ENCODE measurements at places on chromosomes 3 and 15. TPM values are rescaled to one million over a fixed set of nuclear protein-coding genes. Genes with fewer than 3 reads are reported as not detected.

DNA sequence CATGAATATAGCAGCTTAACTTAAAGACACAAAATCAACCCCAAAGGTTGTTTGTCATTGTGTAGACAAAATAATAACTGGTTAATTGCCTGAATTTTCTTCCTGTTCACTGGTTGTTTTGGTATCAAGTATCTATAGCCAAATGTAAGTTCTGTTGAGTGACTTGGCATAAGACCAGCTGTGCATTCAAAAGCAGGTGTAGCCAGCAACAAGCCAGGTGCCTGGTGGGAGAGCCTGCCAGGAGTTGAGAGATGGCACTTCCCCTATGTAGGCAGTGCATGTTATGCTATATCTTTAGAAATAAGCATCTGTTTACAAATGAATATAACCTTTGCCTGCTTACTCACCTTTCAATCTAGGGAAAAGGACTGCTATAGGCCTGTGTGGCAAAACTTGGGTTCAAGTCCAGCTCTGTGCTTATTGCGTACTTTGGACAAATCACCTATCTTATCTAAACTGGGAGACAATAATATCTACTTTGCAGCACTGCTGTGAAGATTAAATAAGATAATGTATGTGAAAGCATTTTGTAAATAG is 84.9 kb upstream of the TBL1XR1 start:
- H3K4me1 ChIP-seq: peaks cover 11% of the 10 kb centered on the region
- no peak overlapping the region for H3K27ac ChIP-seq
- H3K36me3 ChIP-seq: no peaks in the 10 kb centered on the region
- no peaks in the 10 kb centered on the region for H3K27me3 ChIP-seq
- H3K4me3 ChIP-seq: no peak overlapping the region

GRCh38 chr3:126711121-126711760 is 7.2 kb downstream of the CHCHD6 start:
- peaks cover 4% of the 10 kb centered on the region for H3K4me1 ChIP-seq
- H3K27ac ChIP-seq: no peak overlapping the region
- no peak for DNase-seq
- H3K36me3 ChIP-seq: no peaks in the 10 kb centered on the region

GRCh38 chr15:92326236-92326635 is 67.4 kb upstream of the ST8SIA2 start:
- no peak overlapping the region for H3K27ac ChIP-seq
- DNase-seq: no peak
- H3K4me1 ChIP-seq: no peaks in the 10 kb centered on the region
- no peak overlapping the region for H3K4me3 ChIP-seq

DNA sequence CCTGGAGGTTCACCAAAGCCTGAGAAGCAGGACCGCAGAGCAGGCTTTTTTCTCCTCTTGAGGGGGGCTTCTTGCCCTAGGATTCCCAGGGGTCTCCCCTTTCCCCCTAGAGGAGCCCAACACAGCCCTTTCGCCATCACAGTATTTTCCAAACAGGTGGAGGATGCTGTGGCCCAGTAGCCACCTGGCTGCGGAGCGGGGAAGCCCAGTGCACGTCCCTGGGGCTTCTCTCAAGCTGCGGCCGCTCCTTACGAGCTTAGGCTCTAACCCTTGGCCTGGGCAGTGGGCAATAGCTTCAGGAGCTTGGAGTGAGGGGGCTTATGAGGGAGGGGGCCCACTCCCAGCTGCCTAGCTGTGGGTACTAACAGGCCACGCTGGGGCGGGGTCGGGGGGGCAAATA is 11.6 kb upstream of the DLL4 start:
- H3K4me1 ChIP-seq: no peaks in the 10 kb centered on the region
- H3K36me3 ChIP-seq: no peaks in the 10 kb centered on the region
- DNase-seq: no peak
- H3K4me3 ChIP-seq: no peak overlapping the region
- H3K27me3 ChIP-seq: peaks cover 14% of the 10 kb centered on the region
- no peak overlapping the region for H3K27ac ChIP-seq

Gene SLC2A2
- polyA plus RNA-seq: not detected

Gene XCR1
- polyA plus RNA-seq: 0.01 TPM

Gene CAMK1
- polyA plus RNA-seq: 2.3 TPM

Gene SLC7A14
- polyA plus RNA-seq: not detected

Data from keratinocyte (primary cell).